GOT3 (cell line): ENCODE measurements at places on chromosomes 7 and 10.

DNA sequence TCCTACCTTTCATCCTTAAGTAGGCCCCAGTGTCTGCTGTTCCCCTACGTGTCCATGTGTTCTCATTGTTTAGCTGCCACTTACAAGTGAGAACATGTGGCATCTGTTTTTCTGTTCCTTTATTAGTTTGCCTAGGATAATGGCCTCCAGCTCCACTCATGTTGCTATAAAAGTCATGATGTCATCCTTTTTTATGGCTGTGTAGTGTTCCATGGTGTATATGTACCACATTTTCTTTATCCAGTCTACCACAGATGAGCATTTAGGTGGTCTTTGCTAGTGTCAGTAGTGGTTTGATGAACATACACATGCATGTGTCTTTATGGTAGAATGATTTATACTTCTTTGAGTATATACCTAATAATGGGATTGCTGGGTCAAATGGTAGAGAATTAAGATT, 146.2 kb upstream of the SLC26A5 start:
- no peak for DNase-seq

- no peak for DNase-seq
Measured at GRCh38 chr7:105830405-105831301, 45.7 kb downstream of the ATXN7L1 start.

GRCh38 chr7:80311313-80311712, 176.7 kb downstream of the GNAI1 start:
- no peak for DNase-seq

GRCh38 chr7:21828841-21829240, 116.9 kb downstream of the CDCA7L start:
- no peak for DNase-seq

DNA sequence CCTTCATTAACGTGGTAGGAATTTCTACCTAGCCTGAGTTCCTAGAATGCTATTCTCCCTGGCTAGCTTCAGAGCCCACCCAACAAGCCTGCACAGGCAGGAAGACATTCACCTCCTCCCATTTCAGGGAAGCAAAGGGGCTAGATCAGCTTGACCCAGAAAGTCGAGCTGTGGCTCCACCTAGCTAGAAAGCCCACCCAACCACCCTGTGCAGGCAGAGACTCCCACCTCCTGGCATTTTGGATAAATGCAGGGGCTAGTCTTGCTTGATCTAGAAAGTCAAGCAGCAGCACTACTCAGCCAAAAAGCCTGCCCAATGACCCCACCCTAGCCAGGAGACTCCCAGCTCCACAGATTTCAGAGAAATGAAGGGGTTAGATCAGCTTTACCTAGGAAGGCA, 479.5 kb downstream of the SDK1 start:
- no peak for DNase-seq

DNA sequence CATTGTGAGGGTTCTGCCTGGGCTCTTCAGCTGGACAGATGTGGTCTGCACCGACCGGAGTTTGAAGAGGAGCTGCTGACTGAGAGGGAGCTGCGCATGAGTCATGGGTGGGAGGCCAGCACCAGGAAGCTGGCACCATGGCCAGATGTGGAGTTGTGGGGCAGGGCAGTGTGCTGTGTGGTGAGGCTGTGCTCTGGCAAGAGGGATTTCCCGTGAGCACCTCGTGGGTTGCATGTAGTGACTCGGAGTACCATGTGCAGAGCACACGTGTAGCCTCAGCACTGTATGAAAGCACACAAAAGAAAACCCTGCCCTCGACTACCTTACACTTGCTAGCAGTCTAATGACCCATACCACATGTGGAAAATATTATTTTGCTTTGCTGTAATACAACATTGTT, 103.4 kb downstream of the WNT2 start:
- DNase-seq, result no peak

DNA sequence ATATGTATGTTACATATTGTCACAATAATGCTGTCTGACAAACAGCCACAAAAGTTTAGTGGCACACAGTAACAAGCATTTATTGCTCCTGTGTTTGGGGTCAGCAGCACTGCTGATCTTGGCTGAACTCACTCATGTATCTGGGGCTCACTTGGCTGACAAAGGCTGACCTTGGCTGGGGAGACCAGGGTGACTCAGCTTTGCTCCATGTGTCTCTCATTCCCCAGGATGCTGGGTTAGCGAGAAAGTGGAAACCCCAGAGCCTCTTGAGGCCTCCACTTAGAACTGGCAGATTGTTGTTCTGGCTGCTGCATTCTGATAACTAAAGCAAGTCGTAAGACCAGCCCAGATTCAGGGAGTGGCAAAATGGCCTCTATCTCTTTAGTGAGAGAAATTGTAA, 217.3 kb upstream of the HABP2 start:
- DNase-seq, result no peak

DNA sequence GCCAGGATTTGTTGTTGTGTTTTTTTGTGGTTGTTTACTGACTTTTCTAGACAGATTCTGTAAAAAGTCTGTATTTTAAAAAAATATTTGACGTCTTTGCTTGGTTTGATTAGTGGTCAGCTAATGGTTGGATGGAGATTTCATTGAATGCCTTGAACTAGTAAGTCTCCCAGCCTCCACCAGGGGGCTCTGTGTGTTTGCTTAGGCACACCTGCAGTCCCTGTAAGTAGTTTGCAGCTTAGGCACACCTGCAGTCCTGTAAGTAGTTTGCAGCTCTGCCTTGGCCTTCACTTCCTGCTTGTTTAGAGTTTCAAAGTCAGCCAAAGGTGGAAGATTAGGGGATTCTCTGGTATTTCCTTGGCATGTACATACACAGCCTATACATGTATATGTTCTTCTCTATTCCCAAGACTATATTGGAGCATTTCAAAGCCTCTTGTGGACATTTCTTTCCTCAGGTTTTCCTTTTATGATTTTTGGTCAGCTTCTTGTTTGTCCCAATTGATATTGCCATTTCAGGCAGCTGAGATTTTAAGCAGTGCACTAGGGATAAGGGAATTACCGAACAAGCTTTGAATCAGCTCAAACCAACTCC, 101.6 kb downstream of the CCSER2 start:
- DNase-seq, result no peak

GRCh38 chr7:38632411-38632810, 1.2 kb upstream of the AMPH start:
- no peak for DNase-seq

DNA sequence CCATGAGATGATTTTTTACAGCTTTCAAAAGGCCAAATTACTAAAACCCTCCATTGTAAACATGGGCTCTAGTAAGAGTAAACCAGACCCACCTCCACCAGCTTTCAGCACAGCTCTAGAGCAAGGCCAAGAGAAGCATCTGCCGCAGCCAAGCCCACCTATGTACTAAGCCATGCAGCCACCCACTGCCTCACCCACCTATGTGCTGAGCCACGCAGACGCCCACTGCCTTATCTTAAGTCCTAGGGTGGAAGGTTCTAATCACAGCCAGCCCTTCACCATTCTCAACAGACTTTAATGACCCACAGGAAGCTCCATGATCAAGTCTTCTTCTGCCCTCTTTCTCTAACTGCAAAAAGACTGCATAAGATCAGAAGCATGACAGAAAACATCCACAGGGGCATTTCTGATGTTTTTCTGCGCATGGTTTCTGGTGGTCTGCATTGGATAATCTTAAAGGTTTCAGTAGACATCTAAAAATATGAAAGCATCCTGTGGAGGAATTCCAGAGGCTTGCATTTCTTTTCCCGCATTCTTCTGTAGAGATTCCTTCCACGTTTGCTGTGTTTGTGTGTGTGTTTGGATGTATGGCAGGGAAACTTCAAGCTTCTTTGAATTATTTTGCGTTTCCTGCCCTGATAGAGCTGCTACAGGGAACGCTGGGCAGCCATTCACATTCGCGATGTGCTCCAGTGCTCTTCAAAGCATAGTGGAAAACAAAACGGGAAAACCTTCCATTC, 286.1 kb upstream of the KLF6 start:
- DNase-seq, result no peak

- no peak for DNase-seq
Measured at GRCh38 chr7:107064255-107064654, 19.8 kb downstream of the PRKAR2B start.

- DNase-seq, result no peak
Measured at GRCh38 chr7:25821225-25821624, 330.8 kb upstream of the NFE2L3 start.

DNA sequence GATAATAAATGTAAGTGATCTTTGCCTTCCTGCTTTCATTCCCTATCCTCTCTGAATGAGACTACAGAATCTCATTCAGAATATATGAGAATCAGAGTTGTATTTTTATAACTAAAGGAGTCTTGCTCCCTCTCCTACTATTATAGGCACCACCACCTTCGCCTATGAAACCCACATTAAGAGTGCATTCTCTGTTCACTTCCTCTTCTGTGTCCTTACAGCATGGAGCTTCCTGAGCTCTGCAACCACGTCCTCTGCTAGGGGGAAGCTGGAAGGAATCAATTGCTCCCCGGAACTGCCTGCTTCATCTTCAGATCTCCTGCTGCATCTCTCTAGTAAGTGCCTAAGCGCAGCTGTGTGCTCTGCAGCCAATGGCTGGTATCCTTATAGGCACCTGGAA, 820.7 kb downstream of the GRID1 start:
- DNase-seq, result no peak

DNA sequence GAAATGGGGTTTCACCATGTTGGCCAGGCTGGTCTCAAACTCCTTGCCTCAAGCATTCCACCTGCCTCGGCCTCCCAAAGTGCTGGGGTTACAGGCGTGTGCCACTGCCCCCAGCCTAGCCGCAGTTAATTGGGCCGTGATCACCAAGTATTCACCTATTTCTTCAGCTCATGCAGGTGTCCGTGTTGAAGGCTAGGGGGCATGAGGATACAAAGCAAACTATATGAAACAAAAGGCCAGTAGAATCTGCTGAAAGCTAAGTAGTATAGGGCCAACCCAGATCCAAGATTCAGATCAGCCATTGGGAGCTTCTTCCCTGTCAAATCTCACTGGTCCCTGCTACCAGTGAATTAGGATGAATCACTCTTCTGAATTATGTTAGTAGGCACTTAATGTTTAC, 73.4 kb downstream of the LRRC4 start:
- no peak for DNase-seq

GRCh38 chr10:32059472-32059871, 3.2 kb upstream of the KIF5B start:
- no peak for DNase-seq

DNA sequence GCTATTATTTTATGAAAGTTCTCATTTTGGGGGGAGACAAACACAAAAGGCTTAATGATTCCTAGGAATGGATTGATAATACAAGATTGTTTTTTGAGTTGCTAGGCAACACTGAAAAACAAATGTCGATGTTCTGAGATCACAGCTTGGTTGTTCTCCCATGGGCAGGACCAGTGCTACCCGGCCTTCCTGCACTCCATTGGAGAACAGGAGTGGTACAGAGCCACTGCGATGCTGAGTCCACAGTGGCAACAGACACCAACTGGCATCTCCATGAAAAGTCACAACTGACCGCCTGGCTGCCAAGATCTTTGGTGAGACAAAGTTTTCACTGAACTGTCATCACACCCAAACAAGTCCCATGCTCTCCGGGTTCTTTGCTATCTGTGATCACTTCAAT, 68.9 kb upstream of the NMT2 start:
- DNase-seq, result no peak

DNA sequence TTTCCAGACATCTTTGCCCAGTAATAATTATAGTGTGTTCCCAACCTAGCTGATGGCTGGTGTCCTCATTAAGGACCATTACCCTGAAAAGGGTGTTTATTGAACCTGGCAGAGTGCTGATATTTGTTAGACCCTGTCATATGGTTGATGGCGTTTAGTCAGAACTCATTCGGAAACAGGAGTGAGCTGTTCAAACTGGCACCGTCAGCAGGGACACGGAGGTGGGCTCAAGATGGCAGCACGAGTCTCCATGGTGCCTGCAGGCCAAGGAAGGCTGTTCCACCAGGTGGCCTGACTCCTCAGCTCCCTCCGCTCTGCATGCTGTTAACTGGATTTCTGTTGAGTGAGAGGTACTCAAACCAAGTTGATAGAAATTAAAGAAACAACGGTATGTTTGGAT, 589.1 kb upstream of the MGMT start:
- no peak for DNase-seq

GRCh38 chr7:65219623-65220022, 154.0 kb upstream of the ZNF92 start:
- DNase-seq, result no peak

- peak; percentile 28 for DNase-seq
Measured at GRCh38 chr10:113854761-113855588, 514 bp downstream of the NHLRC2 start.

GRCh38 chr10:69948261-69948660, 104.4 kb upstream of the MACROH2A2 start:
- no peak for DNase-seq

GRCh38 chr7:95772771-95773581, 622 bp downstream of the DYNC1I1 start:
- no peak for DNase-seq

- DNase-seq, result no peak
Measured at GRCh38 chr10:102812231-102812876, 24.9 kb downstream of the CYP17A1 start.

DNA sequence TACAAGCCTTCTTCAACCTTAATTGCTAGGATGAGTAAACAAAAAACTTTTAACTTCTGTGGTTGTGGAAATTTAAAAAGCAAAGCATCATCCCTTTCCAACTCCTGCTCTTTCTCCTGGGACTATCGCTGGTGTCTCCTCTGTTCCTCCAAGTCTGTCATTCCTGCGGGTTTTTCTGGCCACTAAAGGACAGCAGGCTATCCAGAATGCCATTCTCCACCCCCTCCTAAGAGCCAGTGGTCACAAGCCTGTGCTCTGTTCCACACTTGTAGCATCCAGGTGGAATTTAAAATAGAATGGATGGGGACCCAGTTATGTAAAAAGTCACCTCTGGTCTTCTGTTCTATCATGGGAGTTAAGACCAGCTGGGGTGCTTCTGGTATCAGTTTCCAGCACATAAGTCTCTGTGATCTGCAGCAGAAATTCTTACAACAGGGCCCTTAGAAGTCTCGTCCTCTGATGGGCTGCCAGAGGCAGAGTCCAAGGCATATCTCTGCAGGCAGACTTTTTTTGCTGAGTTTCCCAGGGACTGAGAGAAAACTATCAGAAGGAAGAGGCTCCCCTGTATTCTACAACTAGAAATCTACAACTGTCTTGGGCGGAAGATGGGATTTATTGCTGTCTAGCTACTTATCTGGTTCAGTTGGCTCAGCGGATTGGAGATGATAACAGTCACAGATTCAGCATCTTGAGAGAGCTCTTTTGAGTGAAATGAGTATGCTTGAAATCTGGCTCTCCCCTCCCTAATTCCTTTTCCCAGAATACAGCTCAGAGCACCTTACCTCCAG, 5.1 kb upstream of the WNT16 start:
- DNase-seq, result no peak

- no peak for DNase-seq
Measured at GRCh38 chr10:72328045-72328828, 26.5 kb downstream of the DNAJB12 start.

DNA sequence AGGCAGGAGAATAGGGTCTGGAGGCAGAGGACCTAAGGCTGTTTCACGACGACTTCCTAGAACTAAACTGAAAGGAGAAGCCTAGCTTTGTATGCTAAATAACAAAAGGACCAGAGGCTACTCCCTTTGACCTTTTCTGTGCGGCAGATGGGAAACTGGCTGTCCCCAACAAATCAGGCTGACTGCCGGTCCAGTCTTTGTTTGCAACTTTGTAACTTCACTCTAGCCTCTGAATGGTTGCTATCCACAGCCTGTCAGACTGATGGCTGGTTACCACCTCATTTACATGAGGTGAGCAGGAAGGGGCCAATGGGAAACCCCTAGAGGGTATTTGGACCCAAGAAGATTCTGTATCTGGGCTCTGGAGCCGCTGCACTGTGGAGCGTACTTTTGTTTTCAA, 132.6 kb upstream of the SHH start:
- no peak for DNase-seq

GRCh38 chr10:3770611-3771110, 14.3 kb downstream of the KLF6 start:
- no peak for DNase-seq

- no peak for DNase-seq
Measured at GRCh38 chr10:88840104-88840503, 11.5 kb downstream of the ANKRD22 start.
